Stimulated activated CD4-positive, alpha-beta T cell treated with anti-CD3 and anti-CD28 coated beads, Interleukin-15, amount 100 ng/mL, for 24 hours (primary cell): ENCODE measurements at places on chromosomes 2 and 18.

DNA sequence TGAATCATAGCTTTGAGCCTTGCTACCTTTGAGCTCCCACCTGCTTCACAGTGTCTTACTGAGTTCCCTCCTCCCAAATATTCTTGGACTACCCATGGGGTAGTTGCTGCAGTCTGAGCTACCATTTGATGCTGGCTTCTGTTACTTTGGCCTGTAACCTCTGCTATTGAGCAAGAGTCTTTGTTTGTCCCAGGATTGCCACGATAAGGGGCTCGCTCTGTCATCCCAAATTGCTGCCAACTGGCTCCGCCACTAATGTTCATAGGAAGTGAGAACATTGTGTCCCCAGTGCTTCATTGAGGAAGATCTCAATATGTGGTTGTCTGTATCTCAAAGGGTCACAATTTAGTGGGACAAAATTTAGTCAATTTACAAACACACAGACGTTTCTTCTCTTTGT lies 103.8 kb downstream of the TRIM43 start:
- no peak for DNase-seq

DNA sequence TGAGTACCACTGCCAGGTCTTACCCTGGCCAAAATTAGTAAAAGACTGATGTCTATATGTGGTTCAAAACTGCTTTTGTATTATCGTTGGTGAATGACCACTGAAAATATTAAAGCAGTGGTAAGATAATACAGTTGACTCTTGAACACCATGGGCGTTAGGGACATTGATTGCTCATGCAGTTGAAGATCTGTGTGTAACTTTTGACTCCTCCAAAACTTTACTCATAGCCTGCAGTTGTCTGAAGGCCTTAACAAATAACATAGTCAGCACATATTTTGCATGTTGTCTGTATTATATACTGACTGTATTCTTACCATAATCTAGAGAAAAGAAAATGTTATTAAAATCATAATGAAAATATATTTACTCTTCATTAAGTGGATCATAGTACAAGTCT lies 5.8 kb upstream of the ANKRD12 start:
- DNase-seq, result no peak

GRCh38 chr2:200614249-200614648 lies 28.4 kb downstream of the AOX1 start:
- DNase-seq, result no peak

GRCh38 chr18:37869051-37869450 lies 303.5 kb upstream of the CELF4 start:
- no peak for DNase-seq

DNA sequence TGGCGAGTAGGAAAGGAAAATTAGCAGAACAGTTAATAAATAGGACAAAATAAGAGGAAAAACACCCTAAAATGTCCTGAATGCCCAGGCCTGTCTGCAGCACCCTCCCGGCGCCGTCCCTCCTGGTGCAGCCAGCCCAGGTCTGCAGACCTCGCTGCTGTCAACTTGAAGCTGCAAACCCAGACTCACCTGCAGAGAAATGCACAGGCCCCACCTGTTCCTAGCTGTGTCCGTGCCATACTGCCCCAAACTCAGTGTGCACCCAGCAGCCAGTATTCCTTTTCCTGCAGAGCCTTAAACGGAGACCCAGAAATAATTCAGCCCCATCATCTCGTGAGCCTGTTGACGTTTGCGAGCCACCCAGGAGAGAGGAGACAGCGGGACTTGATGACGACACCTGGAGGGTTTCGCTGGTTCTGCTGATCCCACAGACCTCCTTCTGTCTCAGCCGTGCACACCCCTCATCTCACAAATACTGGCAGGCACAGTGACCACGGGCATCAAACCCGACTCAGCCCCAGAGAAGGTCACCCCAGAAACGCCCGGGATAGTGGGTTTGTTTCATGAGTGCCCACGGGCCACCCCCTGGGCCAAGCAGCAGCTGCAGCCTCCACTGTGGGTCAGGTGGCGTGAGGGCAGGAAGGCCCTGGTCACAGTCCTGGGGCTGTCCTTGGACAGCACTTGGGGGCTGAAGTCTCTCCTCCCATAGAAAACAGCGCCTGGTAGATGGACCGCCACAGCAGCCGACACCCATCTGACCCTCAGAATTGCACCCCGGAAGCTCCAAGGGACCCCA lies 239.5 kb upstream of the SALL3 start:
- no peak for DNase-seq

DNA sequence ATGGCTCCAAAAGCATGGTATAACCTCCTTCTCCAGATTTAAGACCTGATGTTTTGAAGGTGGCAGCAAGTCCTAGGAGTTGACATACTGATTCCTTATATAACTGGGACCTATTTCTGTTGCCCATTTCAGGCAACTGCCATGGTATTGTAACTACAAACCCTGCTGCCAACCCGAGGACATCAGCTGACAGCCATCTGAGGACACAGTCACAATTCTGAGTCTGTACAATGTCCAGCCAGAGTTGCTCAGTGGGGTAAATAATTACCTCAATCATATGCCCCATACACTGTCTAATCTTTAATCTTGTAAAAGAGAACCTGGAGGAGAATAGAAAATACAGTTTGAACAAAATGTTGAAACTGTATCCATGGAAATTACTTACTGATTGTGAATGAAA lies 8.7 kb upstream of the GAREM2 start:
- DNase-seq, result no peak

- no peak for DNase-seq
Observed at GRCh38 chr2:127552336-127552735, 16.9 kb downstream of the MYO7B start.

GRCh38 chr2:156673333-156673615 lies 237.1 kb downstream of the GPD2 start:
- DNase-seq, result no peak

GRCh38 chr2:69300650-69301049 lies 86.4 kb downstream of the GFPT1 start:
- no peak for DNase-seq

GRCh38 chr2:20064421-20064820 lies 13.0 kb upstream of the LAPTM4A start:
- DNase-seq, result no peak

GRCh38 chr2:40435426-40436092 lies 16.3 kb downstream of the SLC8A1 start:
- no peak for DNase-seq

- DNase-seq, result no peak
Observed at GRCh38 chr2:69559442-69560146, 83.9 kb downstream of the AAK1 start.

DNA sequence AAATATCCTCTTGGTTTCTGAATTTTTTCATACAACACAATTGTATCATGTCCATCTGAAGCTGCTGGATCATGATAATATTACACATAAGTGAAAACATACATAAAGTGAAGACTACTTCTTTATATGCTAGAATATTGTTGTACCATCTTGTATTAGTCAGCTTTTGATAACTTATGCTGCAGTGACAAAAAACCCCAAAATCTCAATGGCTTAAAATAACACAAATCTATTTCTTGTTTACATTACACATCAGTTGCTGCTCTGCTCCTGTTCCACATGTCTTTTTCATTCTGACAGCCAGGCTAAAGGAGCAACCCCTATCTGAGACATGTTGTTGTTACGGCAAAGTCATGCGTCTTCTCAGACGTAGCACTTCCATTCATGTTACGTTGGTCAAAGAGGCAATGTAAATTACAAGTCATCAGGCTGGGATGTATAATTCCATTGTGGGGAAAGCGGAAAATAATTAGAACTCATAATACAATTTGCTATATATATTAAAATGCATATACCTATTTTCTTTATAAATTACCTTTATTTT lies 5.8 kb downstream of the TMSB10 start:
- DNase-seq, result no peak

- DNase-seq, result no peak
Observed at GRCh38 chr18:31497404-31497835, 557 bp upstream of the DSG2 start.

- DNase-seq, result no peak
Observed at GRCh38 chr2:202339071-202339870, 36.9 kb upstream of the BMPR2 start.

DNA sequence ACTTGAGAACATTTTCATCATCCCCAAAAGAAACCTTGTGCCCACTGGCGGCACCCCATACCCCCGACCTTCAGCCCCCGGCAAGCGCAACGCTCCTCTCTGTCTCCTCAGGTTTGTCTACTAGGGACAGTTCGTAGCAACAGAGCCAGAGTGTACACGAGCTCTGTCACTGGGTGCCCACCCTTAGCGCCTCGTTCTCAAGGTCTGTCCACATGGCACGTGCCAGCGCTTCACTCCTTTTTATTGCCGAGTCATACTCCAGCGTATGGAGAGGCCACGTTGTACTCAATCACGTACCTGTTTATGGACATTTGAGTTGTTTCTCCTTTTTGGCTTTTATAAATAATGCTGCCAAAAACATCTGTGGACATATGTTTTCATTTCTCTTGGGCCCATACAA lies 30.3 kb upstream of the GPC1 start:
- DNase-seq, result no peak

- DNase-seq, result no peak
Observed at GRCh38 chr2:205119136-205119535, 563.2 kb upstream of the NRP2 start.

- no peak for DNase-seq
Observed at GRCh38 chr18:59038295-59039039, 101.2 kb upstream of the SEC11C start.

DNA sequence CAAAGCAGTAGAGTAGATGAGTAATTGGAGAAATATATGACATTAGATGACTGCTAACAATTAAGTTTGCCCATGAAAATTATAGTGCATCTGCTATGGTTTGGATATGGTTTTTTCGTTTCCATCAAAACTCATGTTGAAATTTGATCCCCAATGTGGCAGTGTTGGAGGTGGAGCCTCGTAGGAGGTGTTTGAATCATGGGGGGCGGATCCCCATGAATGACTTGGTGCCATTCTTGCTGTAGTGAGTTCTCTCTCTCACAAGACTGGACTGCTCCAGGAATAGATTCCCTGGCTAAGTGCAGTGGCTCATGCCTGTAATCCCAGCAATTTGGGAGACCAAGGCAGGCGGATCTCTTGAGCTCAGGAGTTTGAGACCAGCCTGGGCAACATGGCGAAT lies 9.7 kb upstream of the CUL3 start:
- no peak for DNase-seq

GRCh38 chr2:26970928-26971627 lies 641 bp downstream of the MAPRE3 start:
- DNase-seq, result peak; percentile 9

GRCh38 chr2:239396881-239397681 lies 3.7 kb downstream of the HDAC4 start:
- DNase-seq, result peak; percentile 24

DNA sequence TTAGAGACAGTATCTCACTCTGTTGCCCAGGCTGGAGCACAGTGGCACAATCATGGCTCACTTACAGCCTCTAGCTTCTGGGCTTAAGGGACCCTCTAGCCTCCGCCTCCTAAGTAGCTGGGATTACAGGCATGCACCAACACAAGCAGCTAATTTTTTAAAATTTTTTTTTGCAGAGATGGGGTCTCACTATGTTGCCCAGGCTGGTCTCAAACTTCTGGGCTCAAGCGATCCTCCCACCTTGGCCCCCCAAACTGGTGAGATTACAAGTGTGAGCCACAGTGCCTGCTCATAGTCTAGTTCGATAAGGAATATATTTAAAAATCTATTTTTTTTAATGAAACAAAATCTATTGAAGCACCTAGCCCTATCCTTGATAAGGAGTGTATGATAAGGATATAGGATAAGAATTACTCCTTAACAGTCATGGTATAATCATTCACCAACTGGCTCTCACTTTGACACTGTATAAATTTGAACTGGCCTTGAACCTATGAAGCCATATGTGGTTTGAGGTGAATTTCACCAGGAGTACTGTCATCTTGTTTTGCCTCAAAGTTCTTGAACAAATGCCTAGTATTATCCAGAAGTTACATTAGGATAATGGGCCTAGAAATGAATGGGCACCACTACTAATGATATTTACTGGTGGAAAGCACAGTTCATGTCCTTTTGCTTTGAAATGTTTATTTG lies 71.1 kb downstream of the EXOC6B start:
- DNase-seq, result no peak

DNA sequence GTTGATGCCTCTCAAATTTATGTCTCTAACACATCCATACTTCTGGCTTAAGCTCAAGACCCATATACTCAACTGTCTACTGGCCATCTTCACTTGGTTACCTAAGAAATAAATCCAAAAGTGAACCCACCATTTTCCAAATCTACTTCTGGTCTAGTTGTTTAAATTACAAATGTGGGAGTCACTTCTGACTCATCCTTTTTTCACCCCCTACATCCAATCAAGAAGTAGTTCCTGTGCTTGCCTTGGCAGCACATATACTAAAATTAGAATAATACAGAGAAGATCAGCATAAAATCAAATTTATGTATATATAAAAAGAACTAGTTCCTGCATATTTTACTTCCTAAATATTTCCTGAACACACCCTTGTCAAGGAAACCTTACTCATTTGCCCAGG lies 53.6 kb downstream of the STRN start:
- no peak for DNase-seq

- no peak for DNase-seq
Observed at GRCh38 chr2:167451496-167452289, 563.4 kb downstream of the XIRP2 start.

- DNase-seq, result peak; percentile 39
Observed at GRCh38 chr2:170324640-170325046, 146.7 kb downstream of the MYO3B start.

DNA sequence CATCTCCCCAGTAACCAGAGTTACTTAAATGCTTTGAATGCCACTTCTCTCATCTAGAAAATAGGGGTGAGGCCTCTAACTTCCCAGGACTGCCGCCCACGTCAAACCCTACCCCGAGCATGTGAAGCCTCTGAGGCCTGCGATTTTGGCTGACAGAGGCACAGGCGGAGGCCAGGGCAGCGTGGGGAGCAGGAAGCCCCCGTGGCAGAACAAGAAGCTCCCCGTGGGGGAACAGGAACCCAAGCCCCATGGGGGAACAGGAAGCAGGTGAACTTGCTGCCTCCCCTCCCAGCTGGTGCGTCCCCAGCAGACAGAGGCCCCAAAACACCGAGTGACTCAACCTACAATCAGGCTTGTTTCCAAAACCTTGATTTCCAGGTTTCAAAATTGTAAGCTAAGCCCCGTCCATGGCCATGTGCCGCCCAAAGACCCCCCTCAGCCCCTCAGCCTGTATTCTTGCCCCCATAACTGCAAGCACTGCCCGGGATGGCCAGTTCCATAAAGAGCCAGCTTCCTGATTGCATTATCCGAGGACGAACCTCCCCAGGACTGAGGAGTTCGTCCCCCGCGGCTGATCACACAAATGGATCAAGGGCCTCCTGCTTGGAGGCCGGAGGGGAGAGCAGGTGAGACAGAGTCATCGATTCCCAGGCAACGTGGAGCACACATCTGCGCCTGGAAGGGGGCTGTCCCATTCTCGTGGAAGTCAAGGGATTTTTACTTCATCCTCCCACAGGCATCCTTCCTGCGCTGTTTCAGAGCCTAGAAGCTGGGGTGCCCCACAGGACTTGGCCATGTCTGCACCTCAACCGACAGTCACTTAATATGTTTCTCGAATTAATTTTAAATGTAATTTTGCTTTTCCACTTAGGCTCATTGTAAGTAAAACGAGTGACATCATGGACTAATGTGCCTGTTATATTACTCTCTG lies 36.3 kb upstream of the CTDP1 start:
- no peak for DNase-seq

- DNase-seq, result peak; percentile 87
Observed at GRCh38 chr2:178413472-178414265, 37.3 kb downstream of the PRKRA start.

- DNase-seq, result peak; percentile 16
Observed at GRCh38 chr18:3664563-3665178, 214.7 kb downstream of the TGIF1 start.

GRCh38 chr18:22552254-22552653 lies 134.5 kb upstream of the CTAGE1 start:
- DNase-seq, result no peak

GRCh38 chr2:235868224-235868623 lies 300.0 kb downstream of the GBX2 start:
- no peak for DNase-seq
